ENCODE measurements at places on chromosomes 16 and 17. TPM values are rescaled to one million over a fixed set of nuclear protein-coding genes. Genes with fewer than 3 reads are reported as not detected.

DNA sequence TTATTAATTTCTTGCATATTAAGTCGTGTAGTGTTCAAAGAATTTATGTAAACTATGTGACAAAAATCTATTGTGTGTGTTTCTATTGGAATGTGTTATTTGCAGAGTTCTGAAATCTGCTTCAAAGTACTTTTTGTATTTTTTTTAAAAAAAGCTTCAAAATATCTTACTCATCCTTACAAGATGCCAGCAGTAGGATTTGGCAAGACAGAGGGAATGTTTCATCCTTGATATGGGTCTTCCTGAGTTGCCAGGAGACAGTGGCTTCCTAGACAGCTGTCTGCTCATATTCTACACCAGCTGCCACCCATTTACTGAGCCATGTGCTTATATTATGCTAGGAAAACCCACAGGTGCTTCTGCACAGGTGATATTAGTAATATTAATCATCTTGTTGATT, 36.4 kb downstream of the EFCAB5 start:
- DNase-seq = no peak

TAC4 gene
- total RNA-seq = not detected

- DNase-seq = no peak
Observed at GRCh38 chr16:71569621-71570020, 7.3 kb downstream of the TAT start.

- no peak for DNase-seq
Observed at GRCh38 chr17:73987845-73988509, 215.5 kb upstream of the RPL38 start.

DNA sequence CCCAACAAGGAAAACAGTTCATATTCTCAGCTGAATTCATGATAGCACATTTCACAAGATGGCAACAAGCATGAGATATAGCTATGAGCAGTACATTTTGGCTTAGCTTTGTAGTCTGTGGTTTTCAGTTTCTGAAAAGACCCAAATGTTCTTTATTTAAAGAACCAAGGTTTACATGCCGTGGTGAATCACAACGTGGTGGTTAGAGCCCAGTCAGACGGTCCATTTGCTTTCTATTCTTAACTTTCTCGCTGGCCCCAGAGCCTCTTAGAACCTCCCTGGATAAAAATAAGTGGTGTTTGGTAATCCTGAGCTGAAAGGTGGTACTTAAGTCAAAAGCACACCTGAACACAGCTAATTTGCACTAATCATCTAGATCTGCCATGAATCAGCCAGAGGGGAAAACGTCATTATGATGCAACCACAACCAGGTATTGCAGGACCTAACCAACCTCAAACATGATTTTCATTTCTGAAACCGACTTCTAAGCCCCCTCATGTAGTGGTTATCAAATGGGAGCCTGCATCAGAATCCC, 18.6 kb upstream of the HAPSTR1 start:
- no peak for DNase-seq

- no peak for DNase-seq
Observed at GRCh38 chr16:57825298-57826044, 23.2 kb upstream of the KIFC3 start.

Data from neural progenitor cell (in vitro differentiated cells).